ENCODE measurements at places on chromosomes 11 and 22.

GRCh38 chr22:40758390-40758789 is 60.8 kb downstream of the SLC25A17 start:
- no peak for DNase-seq

DNA sequence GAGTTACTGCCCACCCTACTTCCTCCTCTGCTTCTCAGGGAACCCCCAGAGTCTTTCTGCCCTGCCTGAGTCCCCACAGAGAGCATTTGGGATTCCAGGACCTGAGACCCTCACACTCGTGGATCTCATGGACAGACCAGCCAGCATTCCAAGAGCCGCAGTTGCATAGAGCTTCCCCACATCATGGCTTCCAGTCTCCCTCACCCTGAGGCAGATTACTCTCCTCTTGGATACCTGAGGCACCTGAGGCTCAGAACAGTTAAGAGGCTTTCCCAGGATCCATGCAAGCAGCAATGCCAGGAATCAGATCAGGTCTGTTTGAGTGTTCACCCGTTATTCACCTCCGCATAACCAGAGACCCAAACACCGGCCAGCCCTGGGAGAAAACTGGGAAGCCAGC is 102.2 kb downstream of the TRIM29 start:
- DNase-seq = no peak

GRCh38 chr11:85725510-85726258 is 39.7 kb upstream of the CCDC89 start:
- DNase-seq = peak; percentile 94

GRCh38 chr11:117384045-117384444 is 56.4 kb downstream of the CEP164 start:
- peak; percentile 88 for DNase-seq

- DNase-seq = peak; percentile 46
Observed at GRCh38 chr11:60834742-60835533, 7.0 kb upstream of the CCDC86 start.

GRCh38 chr22:49007013-49007653 is 820.5 kb downstream of the BRD1 start:
- no peak for DNase-seq

DNA sequence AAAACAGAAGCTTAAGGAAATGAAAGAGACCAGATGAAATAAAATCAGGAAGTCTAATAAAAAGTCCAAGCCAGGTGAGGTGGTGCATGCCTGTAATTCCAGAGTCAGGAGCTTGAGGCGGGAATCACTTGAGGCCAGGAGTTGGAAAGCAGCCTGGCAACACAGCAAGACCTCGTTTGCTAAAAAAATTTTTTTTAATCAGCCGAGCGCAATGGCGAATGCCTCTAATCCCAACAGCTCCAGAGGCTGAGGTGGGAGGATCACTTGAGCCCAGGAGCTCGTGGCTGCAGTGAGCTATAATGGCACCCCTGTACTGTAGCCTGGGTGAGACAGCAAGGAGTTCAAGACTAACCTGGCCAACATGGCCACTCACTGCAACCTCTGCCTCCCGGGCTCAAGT is 8.0 kb downstream of the RAB6A start:
- DNase-seq = no peak

GRCh38 chr11:24253237-24253760 is 243.6 kb upstream of the LUZP2 start:
- DNase-seq = no peak

GRCh38 chr11:46535688-46536087 is 58.1 kb downstream of the AMBRA1 start:
- DNase-seq = no peak

- DNase-seq = no peak
Observed at GRCh38 chr22:23903328-23903971, 9.3 kb downstream of the MIF start.

DNA sequence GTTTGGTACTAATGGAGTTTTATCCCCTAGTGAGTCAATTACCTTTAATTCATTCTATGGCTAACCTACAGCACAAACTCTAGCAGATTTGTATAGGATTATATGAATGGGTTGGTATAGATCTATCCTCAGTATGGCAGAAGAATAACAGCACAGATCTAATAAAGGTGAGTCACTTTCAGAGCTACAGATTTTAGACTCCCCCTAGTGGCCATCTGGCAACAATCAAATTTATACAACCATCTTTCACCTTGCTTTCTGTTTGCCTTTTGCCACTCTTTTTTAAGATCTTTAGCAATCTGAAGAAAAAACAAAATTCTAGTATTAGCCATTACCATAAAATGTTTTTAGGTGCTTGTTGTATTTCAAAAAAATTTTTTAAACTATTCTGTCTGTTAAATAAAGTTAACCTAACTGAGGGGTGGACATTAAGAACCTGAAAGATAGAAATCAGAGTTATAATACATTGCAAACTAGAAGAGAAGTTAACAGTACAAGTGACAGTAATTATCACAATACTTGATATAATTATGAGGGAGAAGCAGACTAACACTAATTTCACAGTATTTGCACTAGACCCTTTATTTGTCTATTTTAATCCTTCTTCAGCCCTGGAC is 25.8 kb downstream of the DDIAS start:
- DNase-seq = peak; percentile 72

DNA sequence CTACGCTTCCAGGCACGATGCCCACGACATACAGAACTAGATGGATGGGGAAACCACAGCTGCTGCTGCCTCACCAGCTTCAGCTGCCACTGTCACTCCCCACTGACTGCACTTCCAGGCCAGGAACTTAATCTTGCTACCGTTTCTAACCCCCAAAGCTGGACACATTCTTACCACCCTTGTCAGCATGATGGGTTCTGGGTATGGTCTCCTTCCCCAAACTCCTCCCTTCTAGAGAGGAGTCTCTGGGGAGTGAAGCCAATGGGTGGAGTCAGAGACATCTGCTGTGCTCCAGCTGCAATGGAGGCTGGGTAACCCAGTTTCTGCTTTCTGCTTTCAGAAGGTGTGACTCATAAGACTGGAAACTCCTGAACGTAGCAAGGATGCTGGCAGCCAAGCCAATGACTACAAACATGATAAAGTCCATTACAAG is 87.0 kb upstream of the THY1 start:
- peak; percentile 87 for DNase-seq

DNA sequence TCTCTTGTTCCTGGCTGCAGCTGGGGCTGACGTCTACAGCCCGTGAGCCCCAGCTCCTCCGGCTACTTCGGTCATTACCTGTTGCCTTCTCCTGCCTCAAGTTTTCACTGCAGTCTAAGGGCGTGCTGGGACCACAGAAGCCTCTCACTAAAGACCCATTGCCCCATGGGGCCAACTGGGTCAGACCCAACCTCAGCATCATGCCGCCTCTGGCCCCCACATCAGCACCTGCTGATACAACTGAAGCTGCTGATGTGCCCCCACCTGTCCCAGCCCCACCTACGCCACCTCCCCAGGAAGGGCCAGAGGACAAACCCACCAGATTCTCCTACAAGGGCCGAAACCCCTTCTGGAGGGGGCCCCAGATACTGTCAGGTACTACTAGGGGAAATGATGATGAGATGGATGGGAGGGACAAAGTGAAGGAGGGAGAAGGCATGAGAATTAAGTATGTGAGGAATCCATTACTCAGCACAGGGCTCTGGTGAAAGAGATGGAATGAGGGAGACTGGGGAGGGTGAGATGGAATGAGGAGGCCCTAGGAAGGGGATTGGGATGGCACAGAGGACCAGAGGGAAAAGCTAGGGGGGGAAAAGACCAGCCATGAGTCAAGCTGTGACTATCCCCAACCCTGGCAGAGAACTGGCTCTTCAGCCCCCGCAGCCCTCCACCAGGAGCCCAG is 5.1 kb downstream of the C11orf42 start:
- no peak for DNase-seq

DNA sequence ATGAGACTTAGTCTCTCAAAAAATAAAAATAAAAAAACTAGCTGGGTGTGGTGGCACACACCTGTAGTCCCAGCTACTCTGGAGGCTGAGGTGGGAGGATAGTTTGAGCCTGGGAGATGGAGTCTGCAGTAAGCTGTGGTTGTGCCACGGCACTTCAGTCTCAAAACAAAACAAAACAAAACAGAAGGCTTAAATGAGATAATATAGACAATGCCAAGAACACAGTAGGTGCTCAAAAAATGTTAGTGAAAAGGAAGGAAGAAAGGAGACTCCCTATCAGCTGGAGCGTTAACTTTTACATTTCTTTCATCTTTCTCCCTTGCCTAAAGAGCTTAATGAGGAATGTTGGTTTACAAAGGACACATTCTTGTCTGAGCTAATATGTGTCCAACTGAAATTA is 4.1 kb upstream of the ASCC2 start:
- no peak for DNase-seq

- peak; percentile 89 for DNase-seq
Observed at GRCh38 chr11:22466809-22467208, 128.6 kb downstream of the SLC17A6 start.

DNA sequence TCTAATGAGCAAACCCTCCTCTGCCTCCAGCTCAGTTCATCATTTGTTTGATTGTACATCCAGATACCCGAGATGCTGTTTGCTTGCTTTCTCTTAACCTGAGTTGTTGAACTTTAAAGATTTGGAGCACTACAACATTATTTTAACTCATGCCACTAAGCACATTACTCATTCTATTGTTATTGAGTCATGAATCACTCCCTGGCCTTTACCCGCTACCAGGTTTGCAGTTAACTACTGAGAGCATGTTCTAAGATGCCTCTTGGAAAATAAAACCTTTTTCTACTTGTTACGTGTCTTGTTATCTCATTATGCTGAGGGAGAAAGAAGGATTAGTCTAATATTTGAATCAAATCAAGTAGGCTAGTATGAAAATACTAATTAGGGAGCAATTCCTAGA is 720.6 kb upstream of the ANO5 start:
- DNase-seq = no peak

DNA sequence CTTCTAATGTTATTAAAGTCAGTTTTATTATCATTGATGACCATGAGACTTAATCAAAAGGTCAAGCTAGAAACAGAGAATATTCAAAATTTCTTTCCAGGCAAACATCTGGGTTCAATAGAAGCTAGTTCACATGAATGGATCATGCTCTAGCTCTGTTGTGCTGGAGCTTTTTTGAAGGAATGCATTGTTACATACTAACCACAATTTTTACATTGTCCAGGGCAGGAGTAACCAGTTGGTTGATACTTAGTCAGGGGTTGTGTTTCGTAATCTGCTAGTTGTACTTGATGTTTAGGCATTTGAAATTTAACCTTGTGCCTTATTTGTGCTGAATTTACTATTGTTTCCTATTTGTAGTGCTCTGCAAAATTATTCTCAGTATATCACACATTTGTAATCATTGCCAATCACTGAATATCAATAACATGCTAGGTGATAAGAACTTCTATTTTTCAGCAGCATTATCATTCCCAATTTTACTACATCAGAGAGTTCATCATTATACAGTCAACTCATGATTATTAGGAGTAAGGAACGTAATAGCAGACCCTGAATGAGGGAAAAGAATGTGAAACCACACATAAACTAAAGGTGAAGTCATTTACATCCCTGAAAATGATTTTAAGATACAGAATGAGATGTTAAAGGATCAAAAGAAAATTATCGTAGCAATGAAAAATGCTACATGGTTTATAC is 23.2 kb downstream of the NF2 start:
- peak; percentile 92 for DNase-seq

GRCh38 chr11:96075532-96075959 is 151.6 kb upstream of the MTMR2 start:
- DNase-seq = no peak

DNA sequence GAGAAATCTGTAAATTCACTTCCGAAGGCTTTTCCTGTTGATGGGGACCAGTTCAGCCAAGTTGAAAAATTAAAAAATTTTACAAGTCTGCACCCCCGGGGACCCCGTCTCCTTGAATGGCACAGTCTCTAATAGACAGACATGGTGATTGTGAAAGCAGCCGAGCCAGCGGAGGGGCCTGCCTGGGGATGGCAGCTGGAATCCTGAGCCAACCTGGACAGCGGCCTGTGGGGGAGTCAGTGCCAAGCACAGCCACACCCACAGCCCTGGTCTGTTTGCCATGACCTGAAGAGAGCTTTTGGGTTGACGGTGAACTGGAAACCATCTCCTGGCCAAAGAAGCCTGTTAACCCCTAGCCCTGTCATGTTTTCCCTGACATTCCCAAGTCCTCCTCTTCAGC is 64.7 kb downstream of the PARVG start:
- DNase-seq = no peak

- DNase-seq = peak; percentile 93
Observed at GRCh38 chr22:31177420-31178162, 17.6 kb downstream of the RNF185 start.

DNA sequence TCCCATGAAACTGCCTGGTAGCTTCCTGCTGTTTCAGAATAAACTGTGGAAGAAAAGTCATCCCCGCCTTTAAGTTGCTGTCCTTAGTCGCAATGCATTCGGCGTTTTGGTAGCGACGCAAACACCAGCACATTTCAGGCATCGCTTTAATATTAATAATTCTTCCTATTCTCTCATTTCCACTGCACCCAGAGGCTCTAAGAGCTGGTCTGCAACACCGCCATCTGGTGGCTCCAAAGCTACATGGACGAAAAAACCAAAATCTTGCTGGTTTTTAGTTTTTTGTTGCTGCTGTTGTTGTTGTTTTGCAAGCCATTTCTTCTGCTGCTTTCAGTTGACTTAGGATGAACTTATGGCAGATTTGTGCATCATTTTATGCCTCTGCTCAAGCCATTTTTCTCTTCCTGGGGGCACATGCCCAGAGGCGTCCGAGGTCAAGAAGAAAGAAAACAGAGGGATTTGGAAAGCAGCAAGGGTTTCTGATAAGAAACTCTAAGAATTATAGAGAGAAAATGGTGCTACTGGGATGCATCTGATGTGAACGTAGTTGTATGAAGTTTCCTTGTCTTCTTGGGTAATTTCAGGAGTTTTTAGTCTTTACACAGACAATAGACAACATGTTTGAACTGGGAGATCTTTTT is 345.4 kb upstream of the KIRREL3 start:
- DNase-seq = no peak

DNA sequence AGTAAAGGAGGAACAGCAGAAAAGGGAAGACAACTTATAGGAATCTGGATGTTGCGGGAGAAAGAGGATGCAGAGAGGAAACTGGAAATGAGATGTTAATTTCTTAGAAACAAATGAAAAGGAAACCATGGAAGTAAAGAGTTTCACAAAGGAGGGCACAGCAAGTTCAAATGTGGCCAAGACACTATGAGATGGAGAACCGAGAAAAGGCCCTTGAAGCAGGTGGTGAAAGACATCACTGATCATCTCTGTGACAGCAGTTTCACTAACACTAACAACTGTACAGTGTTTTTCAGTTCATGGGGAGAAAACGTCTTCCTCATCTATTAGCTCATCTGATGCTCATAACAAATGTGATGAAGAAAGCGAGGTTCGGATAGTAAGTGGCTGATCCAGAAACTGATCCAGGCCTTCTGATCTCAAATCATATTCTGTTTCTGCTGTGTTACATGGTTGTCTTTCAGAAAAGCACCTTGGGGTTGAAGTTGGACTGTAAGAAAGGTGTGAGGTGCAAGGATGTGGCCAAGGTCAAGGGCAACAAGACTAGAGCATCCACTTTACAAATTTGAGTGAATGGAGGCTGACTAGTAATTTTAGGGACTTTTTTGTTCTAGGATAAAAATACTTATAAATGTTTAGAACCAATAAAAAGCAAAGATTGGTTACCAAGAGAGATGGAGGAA is 492.1 kb upstream of the CADM1 start:
- DNase-seq = no peak

Measured in HCEC 1CT (cell line).